ENCODE measurements at places on chromosomes 3 and 15.

GRCh38 chr3:138395865-138396751, 38.3 kb upstream of the ESYT3 start:
- no peak for DNase-seq

DNA sequence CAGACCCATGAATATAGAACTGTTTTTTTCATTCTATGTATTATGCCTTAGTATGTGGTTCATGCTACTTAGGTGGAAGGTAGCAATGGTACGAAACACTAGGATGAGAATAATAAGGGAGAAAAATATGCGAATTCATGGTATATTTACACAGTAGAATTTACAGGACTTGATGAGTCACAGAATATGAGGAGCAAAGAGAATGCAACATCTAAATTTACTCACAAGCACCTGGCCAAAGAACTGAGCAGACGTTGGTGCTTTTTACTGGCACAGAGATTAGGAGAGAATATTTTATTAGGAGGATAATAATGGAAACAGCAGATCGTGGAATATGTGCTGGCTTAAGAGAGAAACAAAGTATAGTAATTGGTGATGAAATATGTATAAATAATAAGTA, 785.4 kb upstream of the ROBO1 start:
- DNase-seq, result no peak

DNA sequence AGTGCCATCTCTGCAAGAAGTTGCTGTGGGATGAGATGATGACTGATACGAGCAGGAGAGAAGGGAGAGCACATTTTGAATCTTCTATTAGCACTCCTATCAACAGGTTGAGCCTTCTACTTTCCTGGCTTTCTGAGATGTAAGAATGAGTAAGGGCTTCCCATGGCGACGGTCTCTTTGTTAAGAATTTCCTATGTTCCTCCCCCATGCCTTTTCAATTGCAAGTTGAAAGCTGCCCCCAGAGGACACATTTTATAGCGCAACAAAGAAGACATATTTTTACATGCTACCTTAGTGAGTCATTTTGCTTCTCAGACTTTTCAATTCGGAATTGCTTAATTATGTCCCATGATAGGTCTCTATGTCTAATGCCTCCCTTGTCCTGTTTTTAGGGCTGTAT, 71.3 kb upstream of the LRTM1 start:
- no peak for DNase-seq

- DNase-seq, result no peak
Measured at GRCh38 chr3:47541583-47542108, 28.1 kb upstream of the ELP6 start.

- no peak for DNase-seq
Measured at GRCh38 chr3:170043506-170043905, 5.7 kb downstream of the GPR160 start.
